NCI-H2107 (cell line): ENCODE measurements at places on chromosomes 7 and 10.

- DNase-seq = no peak
These were observed 1109.3 kb downstream of the REEP3 start for GRCh38 chr10:64630534-64630933.

GRCh38 chr7:127393368-127394058 is 1.0 kb upstream of the ZNF800 start:
- DNase-seq = no peak

- no peak for DNase-seq
These were observed 70.0 kb downstream of the ELAPOR2 start for GRCh38 chr7:86989407-86989806.

- DNase-seq = no peak
These were observed 255.4 kb downstream of the ARHGAP21 start for GRCh38 chr10:24468281-24468751.

DNA sequence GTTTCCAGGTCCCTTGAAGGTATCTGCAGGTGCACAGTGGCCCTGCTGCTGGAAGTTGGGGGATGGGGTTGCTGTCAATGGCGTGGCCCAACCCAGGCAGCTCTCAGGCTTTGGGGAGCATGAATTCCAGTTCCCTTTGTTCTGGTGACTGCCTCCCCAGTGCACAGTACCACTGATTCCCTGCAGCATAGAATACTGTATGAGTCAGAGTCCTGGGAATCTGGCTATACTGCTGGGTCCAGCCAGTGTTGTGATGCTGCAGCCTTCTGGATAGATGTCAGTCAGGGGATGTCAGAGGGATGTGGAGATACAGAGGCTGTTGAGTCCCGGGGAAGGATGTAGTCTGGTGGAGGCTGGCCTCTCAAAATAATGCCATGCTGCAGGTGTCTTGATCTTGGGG is 99.3 kb downstream of the LANCL2 start:
- DNase-seq = no peak

GRCh38 chr7:143383642-143383957 is 2.5 kb downstream of the ZYX start:
- DNase-seq = no peak

- no peak for DNase-seq
These were observed 651 bp downstream of the AFAP1L2 start for GRCh38 chr10:114403541-114404161.

GRCh38 chr10:94878649-94879048 is 59.8 kb upstream of the CYP2C9 start:
- no peak for DNase-seq

DNA sequence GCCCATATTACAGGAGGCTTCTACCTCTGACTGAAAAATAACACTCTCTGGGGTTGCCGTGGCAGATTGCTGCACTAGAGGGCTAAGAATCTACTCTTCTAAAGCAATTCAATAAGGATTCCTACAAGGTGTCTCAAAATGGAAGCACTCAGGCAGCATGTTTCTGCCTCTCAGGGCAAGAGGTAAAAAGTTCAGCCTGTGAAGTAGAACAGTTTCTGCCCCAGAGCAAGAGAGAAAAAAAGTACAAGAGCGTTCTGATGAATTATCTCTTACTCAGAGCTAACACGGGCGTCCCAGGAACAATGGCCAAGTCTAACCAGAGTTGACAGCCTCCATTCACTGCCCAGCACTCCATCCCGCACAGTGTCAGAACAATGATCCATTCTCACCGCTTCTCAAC is 71.3 kb upstream of the TES start:
- DNase-seq = no peak

DNA sequence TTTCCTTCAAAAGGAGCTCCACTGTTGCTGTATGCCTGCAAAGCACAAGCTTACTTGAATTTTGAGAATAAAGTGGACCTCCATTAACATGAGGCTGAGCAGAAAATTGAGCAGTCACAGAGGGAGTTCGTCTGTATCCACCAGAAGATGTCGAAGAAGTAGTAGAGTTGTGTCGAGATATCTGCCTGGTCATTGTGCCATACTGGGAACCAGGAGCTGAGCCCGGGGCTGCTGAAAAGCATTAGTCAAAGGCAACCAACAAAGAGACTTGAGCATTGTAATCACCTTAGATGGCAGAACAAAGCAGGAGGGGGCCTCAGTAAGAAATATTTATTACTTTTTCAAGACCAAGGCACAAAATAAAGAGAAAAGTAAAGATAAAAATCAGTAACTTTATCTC is 61.5 kb downstream of the PDSS1 start:
- DNase-seq = no peak

DNA sequence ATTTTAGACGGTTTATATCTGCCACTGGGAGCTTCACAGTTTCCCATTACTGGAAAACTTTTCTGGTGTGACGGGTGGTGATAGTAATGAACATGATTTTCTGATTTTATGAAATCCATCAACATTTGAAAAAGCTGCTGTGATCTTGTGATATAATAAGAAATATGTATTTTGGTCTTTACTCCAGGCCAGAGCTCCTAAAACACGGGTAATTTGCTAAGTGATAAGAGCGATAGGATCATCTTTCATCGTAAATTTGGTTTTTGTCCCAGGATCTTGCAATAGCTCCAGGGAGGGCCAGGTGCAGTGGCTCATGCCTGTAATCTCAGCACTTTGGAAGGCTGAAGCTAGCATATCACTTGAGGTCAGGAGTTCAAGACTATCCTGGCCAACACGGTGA is 10.8 kb upstream of the RNF216 start:
- DNase-seq = no peak

GRCh38 chr7:42128703-42129102 is 108.3 kb downstream of the GLI3 start:
- no peak for DNase-seq

DNA sequence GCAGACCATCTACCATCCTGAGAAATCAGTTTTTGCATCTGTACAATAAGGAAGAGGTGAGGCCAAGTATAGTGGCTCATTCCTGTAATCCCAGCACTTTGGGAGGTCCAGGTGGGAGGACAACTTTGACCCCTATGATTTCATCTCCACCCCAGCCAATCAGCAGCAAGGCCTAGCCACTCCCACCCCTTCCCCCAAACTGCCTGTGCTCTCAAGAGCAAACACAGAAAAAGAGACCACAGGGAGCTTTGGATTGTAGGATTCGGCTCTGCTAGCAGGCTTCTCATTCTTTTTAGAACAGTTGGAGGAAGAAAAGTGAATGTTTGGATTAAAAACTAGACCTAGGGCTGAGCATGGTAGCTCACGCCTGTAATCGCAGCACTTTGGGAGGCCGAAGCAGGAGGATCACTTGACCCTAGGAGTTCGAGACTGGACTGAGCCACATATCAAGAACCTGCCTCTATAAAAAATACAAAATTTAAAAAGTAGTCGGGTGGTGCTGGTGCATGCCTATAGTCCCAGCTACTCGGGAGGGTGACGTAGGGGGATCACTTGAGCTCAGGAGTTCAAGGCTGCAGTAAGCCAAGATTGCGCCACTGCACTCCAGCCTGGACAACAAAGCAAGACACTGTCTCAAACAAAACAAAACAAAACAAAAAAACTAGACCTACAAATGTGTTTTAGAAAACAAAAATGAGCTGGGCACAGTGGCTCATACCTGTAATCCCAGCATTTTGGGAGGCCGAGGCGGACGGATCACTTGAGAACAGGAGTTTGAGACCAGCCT is 25.1 kb upstream of the PROSER2 start:
- no peak for DNase-seq

DNA sequence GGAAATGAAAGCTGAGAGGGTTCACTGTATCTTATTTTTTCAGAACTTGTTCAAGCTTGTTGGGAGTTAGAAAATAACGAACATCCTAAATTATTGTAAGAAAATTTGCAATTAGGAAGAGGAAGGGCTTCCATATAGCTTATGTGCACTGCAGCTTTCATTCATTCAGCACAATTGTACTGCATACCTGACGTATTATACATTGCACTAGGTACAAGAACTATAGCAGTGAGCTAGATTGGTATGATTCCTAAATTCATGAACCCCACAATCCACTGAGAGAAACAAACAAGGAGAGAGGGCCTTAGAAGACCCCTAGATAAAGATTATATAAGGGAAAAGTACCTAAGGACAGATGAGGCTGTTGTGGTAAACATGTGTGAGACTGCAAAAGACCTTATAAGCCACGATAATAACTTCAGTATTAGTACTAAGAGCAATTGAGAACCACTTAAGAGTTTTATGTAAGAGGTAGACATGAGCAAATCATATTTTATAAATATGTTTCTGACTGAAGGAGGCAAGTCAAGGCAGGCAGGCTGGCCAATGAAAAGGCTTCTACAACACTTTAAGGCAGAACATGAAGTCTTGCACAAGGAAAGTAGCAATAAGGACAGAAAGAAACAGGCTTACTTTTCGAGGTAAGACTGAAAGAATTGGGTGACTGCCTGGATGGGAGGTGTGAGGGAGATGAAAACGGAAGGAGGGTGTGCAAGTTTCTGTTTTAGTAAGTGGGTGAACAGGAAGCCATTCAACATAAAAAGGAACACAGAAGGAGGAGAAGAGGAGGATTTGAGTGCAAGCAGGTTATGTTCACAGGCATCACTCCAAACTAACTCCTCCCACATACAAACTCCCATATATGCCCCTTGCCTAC is 77.9 kb upstream of the LRRN3 start:
- no peak for DNase-seq

DNA sequence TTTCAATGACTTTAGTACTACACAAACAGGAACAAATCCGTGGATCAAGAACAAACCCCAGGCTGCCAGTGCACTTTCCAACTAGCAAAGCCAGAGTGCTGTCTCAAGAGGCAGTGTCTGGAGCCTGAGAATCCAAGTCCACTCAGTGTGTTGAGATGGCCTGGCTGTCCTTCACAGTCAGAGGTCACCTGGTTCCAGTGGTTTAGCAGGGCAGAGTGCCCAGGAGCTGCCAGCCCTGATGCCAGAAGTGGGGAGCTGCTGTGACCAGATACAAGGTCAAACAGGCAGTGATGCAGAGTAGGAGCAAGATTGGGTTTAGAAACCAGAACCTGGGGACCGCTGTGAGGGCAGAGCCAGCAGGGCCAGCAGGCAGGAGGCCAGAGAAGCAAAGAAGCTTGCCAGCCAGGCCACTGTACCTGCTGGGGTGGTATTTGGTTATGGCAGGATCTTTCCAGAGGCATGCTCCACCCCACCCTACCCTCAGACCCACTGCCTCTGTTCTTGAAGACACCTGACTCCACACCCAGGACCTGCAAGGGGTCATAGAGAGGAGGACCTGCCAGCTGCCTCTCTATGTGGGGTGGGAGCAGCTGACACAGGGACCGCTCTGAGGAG is 35.6 kb upstream of the C10orf90 start:
- no peak for DNase-seq

- peak; percentile 62 for DNase-seq
These were observed 73.3 kb upstream of the NFE2L3 start for GRCh38 chr7:26078437-26079336.

DNA sequence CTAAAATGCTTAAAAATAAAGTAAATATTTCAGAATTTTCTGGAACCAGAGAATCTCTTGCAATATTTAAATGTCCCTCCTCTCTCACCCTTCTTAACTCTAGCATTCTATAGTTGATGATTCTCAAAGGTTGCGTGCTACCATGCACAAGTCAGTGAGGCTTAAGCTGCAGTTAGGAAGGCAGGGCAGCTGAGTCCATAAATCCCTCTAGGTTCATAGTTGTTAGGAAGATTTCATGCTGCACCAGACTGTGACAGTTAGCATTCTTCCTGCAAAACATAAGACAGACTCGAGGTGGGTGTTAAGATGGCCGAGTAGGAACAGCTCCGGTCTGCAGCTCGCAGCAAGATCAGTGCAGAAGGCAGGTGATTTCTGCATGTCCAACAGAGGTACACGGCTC is 70.6 kb downstream of the MET start:
- DNase-seq = no peak

- no peak for DNase-seq
These were observed 438.3 kb downstream of the DNAJB6 start for GRCh38 chr7:157775021-157775559.

DNA sequence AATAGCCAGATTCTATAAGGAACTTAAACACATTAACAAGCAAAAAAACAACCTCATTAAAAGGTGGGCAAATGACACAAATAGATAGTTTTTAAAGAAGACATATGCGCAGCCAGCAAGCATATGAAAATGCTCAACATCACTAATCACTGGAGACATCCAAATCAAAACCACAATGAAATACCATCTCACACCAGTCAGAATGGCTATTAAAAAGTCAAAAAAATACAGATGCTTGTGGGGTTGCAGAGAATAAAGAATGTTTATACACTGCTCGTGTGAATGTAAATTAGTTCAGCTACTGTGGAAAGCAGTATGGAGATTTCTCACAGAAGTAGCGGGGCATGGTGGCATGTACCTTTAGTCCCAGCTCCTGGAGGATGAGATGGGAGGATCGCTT is 164.0 kb downstream of the CHRM2 start:
- DNase-seq = no peak

DNA sequence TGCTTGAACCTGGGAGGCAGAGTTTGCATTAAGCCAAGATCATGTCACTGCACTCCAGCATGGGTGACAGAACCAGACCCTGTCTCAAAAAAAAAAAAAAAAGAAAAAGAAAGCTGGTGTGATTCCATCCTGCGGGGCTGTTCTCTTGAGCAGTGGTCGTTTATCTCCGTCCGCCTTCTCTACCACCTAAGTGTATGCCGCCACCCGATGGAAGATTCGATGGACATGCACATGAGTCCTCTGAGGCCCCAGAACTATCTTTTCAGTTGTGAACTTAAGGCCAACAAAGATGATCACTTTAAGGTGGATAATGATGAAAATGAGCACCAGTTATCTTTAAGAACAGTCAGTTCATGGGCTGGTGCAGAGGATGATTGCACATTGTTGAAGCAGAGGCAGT is 65.7 kb downstream of the ABRAXAS2 start:
- no peak for DNase-seq
